ENCODE measurements at places on chromosomes 3 and 15. TPM values are rescaled to one million over a fixed set of nuclear protein-coding genes. Genes with fewer than 3 reads are reported as not detected.

GRCh38 chr3:137047240-137047639, 89.5 kb downstream of the IL20RB start:
- DNase-seq, result no peak

DNA sequence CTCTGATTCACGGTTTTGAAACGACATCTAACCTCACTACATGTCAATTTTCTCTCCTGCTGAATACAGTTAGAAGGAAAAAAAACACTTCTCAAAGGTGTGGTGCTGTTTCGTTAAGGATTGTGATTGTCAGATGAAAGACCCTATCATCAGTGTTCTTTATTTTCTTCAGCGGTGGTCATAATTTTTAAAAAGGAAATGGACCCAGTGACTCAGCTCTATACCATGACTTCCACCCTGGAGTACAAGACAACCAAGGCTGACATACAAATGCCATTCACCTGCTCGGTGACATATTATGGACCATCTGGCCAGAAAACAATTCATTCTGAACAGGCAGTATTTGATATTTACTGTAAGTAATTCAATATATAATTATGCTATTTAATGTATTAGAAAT, 167.8 kb downstream of the ALCAM start:
- no peak for DNase-seq

GRCh38 chr3:1079662-1080061, 13.2 kb upstream of the CNTN6 start:
- no peak for DNase-seq

Gene GOLGA8S
- total RNA-seq, result 0.13 TPM

Gene RHOV
- total RNA-seq, result not detected

Measured in GM23248 (cell line).